Ammon's horn (tissue), 1 donor: ENCODE measurements at places on chromosomes 11 and 22.

DNA sequence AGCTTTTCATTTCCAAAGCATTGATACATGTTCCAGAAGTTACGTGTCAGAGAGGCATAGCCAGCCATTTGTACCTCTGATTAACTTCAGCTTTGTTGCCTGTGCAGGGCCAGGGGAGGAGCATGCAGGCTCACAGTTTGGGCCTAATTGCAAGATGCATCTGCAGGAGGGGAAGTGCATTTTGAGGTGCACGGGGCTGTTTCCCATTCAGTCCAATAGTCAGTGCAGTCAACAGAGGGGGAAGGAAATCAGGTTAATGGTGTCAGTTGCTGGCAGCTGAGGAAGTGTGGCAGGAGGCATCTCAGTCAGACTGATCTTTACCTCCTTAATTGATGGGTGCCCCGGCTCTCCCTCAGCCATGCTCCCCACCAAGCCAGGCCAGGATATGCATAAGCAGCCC lies 39.3 kb downstream of the ABCC8 start:
- no peak for DNase-seq

DNA sequence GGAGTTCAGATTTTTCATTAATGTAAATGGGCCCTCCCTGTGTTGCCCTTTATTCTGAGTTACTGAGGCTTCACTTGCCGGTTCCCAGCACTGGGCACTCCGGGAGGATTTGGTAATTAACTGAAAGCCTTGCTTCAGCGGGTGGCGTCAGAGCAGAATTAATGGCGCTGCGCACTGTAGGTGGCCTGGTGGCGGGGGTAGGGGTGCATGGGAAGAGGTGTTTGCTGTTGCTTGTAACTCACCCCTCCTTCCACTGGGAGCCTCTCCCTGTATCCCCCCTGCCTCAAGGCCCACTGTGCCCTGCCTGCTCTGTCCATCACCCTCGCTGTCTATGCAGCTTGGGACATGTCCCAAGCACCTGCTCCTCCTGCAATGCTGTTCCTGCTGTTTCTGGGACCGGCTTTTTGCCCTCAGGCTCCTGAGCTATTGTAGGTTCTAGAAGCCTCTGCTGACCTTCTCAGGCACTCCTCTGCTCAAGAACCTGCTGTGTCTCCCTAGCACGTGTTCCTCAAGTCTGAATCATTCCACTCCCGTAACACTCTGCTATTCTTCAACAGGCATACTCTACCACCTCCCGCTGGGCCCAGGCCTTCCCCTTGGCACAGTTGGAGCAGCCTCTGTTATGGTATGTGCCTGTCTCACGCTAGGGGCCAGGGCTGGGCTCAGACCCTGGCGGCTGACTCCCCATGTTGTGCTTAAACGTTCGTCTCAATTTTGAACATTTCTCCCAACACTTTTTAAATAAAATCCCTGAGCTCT lies 24.4 kb downstream of the ARHGAP8 start:
- DNase-seq, result no peak

DNA sequence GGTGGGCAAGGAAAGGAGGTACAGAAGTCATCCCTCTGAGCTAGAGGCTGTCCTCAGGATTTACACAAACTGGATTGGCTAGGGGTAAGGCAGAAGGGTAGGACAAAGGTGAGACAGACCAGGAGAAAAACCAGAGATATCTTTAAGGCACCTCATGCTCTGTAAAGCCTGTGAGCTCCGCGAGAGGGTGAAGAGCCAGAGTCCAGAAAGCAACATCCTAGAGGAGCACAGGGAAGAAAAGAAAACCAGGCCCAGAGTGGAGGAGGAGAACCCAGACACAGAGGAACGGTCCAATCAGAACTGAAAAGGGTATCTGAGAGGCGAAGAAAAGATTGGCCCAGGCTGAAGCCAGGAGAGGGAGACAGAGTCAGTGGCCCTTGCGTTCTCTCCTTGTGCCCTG lies 5.1 kb downstream of the SLC37A4 start:
- DNase-seq, result no peak

DNA sequence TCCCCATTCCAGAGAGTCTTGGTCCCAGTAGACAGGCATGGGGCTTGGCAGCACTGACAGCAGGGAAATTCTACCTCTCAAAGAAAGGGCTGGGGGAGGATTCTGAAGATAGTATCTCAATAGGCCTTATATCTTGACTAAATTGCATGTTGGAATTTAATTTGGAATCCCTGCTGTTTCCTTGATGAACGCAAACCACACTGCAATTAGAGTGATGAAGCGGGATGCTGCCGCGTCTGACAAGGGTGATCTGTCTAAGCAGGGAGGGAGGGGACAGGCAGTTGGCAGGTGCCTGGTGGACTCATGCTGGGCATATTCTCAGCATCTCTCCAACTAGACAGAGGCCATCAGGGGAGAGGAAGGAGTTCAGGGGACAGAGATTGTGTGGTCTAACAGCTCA lies 48.4 kb downstream of the COMMD9 start:
- DNase-seq, result no peak

DNA sequence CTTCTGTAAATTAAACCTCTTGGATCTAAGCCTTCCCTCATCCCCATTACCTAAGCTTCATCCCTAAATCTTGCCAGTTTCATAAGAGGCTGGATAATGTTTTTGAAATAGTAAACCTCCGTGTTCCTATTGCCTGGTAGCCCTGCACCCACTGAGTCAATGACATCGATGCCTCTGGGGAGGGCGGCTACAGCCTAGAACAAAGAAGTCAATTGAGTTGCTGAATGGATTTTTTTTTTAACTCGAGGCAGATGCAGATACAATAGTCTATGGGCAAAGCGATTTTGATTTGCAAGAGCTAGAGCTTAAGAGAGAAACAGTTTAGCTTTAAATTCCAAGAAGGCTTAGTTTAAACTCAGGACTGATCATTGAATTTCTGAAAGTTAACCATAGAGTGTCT lies 121.3 kb downstream of the NECTIN1 start:
- DNase-seq, result peak; percentile 89

DNA sequence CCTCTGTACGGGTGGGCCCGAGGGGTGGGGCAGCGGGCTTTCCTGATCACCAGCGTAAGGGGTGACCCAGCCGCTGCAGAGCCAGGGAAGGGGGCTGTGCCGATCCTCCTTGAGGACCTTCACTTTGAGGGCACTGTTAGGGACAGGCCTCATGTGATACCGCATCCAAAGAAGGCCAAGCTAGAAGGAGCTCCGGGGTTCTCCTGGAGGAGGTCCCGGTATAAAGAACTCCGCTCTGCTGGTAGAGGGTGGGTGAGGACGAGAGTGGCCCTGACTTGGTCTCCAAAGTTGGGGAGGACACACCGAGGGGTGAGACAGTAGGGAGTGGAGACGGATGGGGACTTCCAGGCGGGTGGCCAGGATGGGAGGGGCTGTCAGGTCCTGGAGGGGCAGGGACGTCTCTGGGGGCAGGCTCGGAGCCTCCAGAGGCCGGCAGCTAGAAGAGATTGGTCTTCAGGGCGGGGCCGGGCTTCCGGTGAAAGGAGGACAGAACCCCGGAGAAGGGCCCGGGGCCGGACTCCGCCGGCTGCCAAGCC lies 4.6 kb downstream of the PHOX2A start:
- no peak for DNase-seq
